ENCODE measurements at places on chromosomes 16 and 17. TPM values are rescaled to one million over a fixed set of nuclear protein-coding genes. Genes with fewer than 3 reads are reported as not detected.

The TMEM100 gene
- total RNA-seq, result 0.76 TPM

DNA sequence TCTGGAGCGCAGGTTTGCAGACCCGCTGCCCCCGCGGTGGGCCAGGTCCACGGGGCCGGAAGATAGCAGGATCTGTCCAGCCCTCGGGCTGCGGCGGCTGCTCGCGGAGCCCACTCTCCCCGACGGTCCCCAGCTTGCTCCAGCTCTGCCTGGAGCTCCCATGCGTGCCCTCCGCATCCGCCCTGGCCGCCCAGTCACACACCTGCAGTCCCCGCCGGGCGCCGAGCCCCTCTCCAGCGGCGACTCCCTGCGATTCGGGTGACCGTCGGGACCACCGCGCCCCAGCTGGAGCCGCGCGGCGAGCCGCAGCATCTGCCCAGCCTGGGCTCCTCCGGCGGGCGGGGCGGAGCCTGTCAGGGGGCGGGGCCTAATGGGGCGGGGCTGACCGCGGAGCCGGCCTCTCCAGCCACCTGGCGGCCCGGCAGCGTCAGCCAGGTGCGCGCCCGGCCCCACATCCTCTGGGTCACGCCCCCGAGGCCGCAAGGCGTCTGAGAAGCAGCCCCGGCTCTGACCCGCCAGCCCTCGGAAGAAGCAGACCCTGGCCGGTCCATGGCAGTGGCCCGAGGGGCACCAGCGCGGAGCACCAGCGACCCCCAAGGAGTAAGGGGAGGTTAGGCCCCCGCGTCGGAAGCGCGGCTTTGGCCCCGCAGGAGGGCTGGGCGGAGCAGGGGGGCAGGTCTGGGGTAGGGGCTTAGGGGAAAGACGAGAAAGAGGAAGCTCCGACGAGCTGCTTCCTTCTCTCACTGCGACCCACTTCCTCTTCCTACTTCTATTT, at the start of gene PIK3R5:
TSS of gene PIK3R5 (minus strand) at position 314 of the 775 bp plus-strand sequence. CDS start 54,213 bp downstream, outside the sequence.
- peak; percentile 90 for ATAC-seq

DNA sequence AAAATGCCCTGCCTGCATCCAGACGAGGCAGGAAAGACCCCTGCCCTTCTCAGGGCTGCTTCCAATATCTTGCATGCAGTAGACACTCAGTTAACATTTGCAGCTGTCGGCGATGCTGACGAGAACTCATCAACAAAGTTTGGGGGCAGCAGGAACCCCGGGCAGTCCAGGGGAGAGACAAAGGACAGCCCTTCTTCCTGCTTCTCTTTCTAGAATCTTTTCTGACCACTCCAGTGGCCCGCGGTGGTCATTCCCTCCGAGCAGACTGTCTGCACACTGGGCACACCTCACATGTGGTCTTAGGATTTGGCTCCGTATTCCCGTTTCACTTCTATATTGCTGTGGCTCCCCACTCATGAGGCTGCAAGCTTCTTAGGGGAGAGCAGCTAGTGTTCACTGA, 31.0 kb upstream of the MFSD6L start:
- ATAC-seq, result no peak

DNA sequence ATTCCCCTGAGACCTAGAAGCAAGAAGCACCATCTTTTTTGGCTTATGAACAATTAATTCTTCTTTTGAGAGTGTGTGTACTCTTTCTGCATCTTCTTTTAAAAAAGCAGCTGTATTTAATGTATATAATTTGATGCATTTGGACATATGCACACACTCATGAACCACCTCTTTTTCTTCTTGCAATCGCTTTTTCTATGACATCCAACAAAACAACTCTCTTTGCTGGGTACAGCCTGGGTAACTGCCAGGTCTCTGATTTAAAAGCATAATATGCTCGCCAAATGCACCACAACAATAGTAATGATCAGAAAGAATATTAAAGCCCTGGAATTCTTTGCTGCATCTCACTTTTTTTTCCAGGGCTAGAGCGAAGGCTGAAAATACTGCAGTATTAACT, 97.3 kb downstream of the HAPSTR1 start:
- ATAC-seq, result no peak

GRCh38 chr17:77757561-77757898, 201.0 kb upstream of the TNRC6C start:
- no peak for ATAC-seq

GRCh38 chr17:67585077-67585602, 132.6 kb upstream of the NOL11 start:
- peak; percentile 79 for ATAC-seq

- ATAC-seq, result no peak
Observed at GRCh38 chr17:45225051-45225700, 3.5 kb downstream of the FMNL1 start.
